ENCODE measurements at places on chromosomes 11 and 22.

DNA sequence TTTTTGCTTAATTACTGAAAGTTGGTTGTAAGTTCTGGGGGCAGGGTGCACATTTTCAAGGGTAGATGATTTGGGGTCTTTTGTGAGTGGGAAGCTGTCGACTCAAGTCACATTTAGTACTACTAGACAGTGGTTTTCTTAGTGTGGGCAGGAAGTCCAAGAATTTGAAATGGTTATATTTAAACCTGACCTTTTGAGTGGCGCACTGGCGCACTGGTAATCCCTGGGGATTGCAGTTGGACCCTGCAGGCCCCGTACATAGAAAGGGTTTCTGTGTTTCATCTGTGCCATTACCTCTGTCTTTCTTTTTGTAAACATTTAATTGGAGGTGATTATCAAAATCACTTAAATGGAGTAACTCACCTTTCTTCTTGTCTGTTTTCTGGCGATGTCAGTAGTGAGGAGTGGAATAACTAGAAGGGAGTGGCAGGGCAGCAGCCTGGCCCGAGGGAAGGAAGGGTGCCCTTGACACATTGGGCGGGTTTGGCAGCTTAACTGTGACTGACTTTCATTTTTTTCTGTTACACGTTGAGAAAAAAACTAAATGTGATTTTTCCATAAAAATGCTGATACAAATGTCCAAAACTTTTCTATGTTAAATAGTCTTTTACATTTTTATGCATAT is 101.8 kb upstream of the GAL start:
- no peak for DNase-seq

GRCh38 chr11:48164836-48165235 is 51.8 kb upstream of the OR4B1 start:
- no peak for DNase-seq

DNA sequence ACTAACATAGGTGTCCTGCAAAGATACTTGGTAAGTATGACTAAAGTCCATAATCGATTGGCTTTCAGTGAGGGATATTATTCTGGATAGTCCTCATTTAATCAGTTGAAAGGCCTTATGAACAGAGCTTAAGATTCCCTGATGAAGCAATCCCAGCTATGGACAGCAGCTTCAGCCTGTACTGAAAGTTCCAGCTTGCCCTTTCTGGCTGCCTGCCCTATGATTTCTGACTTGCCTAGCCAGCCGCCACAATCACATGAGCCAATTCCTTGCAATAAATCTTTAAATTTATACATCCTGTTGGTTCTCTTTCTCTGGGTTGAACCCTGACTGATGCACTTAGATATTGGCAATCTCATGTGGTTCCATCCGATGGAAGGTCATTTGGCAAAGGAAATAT is 759.0 kb upstream of the API5 start:
- DNase-seq, result no peak

DNA sequence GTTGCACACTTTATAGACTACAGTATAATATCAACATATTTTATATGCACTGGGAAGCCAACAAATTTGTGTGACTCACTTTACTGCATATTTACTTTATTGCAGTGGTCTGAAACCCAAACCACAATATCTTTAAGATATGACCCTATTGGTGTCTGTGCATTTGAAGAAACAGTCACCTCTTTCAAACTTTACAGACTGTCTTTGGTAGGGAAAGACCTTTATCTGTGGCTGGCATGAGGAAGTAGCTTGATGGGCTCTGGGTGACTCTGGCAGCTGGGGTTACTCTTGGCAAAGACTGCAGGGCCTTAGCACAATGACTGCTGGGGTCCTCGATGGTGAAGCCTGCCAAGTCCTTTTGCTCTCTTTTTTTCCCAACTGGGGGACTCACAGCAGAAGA is 21.3 kb upstream of the ABTB2 start:
- no peak for DNase-seq

GRCh38 chr22:38230108-38230825 is 28.5 kb downstream of the MAFF start:
- no peak for DNase-seq

All from activated CD4-positive, CD25-positive, alpha-beta regulatory T cell treated with anti-CD3 and anti-CD28 coated beads, Interleukin-2, amount 50 U/mL, for 16 hours (primary cell).